Ecto neural progenitor cell (in vitro differentiated cells): ENCODE measurements at places on chromosomes 2 and 18.
A peak's percentile ranks its signal among the peaks of the same experiment; 100 is the strongest.

DNA sequence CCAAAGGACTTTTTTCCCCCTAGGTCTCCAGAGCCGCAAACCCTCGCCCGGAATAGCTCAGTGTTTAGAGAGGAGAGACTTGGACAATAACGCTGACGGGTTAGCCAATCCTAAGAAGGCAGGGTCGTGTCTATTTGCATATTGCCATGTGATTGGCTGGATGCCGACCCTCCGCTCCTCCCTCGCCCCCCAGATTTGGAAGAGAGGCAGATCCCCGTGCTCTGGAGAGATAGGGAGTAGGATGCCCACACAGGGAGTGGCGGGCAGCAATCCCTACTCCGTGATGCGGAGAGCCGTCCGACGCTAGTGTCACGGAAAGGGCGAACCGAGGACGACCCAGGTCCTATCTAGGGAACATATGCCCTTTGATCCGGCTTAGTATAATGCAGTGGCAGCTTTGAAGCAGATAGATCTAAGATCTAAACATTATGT lies 1.4 kb downstream of the WNT6 start:
- peak; percentile 94 for DNase-seq

- no peak for DNase-seq
These were observed 498 bp downstream of the ITGAV start for GRCh38 chr2:186590350-186590758.

GRCh38 chr2:68747900-68748299 lies 13.3 kb downstream of the ARHGAP25 start:
- DNase-seq: peak; percentile 12

DNA sequence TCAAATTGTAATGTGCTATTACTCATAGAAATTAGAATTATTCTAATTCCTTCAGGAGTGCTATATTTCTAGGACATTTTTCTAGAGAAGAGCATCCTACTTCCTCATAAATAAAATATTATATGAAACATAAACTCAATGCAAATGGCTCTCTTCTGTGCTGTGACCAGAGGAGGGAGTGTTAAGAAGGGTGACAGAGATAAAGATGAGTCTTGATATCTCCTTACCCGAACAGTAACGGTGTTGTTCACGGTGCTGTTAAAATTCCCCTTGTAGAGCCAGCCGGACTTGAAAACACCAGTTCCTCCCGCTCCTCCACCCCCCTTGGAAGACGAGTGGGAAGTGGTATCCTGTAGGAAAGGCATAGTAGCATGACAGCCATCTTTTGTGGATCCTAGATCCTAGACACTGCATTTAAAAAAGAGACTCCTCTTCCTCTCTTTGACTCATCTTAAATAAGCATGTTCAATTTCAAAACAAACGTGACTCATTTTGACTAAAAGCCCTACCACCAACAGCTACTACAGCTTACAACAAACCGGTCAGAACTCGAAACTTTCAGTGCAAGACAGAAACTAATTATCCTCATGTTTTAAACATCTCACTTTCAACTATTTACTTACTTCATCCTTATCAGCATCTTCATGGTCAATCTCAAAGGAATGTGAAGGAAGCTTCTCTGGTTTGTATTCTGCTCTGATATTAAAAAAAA lies 156.3 kb downstream of the DOCK10 start:
- DNase-seq: no peak

GRCh38 chr2:229445019-229445418 lies 173.9 kb upstream of the PID1 start:
- no peak for DNase-seq
